Right renal pelvis (tissue), 4 donors: ENCODE measurements at places on chromosomes 2 and 18.

GRCh38 chr2:181308766-181309515 is 148.2 kb upstream of the ITGA4 start:
- DNase-seq, result no peak

GRCh38 chr18:47754311-47755101 is 176.0 kb downstream of the SMAD2 start:
- no peak for DNase-seq

DNA sequence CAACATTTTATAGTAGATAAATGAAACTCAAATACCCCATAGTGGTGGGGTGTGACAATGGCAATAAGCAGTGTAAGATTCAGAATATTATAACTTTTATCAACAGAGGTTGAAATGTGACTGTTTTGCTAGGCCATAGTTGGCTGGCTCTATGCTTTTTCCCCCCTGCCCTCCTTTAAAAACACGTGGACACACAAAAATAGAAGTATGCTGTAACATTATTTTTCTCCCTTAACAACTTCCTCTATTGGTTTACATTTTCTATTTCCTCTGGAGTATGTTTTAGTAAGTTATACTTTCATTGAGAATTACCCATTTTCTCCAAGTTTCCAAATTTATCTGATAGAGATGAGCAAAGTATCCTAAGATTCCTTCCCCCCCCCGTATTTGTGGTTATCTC is 31.1 kb downstream of the NDUFAF7 start:
- DNase-seq, result no peak

DNA sequence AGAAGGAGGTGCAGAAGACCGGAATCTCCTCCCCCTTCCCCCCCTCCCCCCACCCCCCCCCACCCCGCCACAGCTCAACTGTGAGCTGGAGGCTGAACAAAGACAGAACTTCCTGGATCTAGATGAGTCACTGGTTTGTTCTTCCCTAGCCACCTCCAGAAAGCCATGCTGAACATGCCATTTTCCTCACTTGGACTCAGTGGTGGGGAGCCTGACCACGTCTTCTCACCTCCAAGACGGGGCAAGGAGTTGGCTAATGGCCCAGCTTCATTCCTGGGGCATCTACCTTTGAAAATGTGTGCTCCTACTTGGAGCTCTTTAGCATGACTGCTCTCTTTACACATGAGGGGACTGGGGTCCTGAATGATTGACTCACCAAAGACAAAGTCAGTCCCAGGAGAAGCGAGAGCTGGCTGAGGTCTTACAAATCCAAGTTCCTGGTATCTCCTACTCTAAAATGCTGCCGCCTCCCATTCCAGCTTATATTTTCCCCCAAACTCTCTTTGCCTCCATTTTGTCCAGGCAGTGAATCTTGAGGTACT is 22.6 kb upstream of the FZD5 start:
- no peak for DNase-seq

GRCh38 chr2:20023688-20024087 is 11.2 kb upstream of the MATN3 start:
- DNase-seq, result no peak

DNA sequence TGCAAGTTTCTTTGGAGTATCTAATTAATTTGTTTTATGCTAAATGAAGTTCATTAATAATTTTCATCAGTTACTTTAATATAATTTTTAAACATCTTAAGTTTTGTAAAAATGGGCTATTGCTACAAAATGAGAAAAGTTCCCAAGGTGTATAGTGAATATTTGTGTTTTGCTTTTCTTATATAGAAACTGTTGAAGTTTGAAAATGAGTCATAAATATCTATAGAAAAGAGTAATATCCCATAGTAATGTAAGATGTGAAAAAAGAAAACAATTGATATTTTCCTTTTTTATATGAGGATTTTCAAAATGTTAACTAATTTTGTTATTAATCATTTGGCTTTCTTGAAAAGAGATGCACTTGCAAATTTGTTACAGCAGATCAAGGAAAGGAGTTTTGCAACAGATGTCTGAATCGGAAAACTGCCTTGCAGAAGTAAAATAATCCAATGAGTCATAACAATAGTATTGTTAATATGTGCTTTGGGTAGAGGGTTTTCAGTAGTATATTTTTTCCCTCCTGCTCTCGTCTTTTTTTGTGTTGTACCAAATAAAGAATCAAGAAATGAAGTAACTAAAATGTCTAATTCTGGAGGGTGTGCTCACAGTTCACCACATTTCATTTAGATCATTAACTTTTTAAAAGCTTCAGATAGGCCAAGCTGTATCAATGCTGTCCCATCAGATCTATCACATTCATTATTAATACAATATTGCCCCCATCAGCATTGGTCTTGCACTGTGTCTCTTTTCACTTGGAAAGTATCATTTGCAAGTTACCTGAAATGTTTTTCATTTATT is 15.5 kb downstream of the DUSP19 start:
- DNase-seq, result no peak

DNA sequence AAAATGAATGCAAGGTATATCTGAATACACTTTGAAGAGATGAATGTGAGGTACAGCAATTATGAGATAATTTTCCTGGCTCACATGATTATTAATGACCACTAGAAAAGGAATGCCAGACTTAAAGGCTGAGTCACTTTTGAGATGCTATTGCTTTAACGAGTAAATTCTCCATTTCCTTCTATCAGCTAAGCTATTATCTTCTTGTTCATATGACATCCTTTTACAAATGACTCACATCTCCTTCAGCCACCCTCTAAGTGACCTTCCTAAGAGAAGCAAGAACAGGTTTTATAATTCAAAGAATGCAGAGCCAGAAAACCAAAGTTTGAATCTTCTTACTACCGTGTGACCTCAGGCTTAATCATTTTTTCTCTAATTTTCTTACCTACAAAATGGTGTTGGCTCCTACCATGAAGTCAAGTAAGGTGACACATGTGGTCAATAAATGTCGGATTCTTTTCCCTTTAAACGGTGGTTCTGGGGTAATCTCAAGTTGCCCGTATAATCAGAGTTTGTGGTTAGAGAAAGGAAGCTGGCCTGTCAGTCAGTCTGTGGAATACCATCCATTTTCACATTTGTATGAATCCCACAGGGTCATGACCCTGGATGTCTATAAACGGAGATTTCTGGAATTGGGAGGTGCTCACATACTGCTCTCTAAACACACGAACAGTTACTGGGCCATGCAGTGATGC is 184.0 kb upstream of the PID1 start:
- DNase-seq, result no peak

- no peak for DNase-seq
Observed at GRCh38 chr2:65638443-65638842, 206.0 kb upstream of the SPRED2 start.
